Hepatocyte (in vitro differentiated cells): ENCODE measurements at places on chromosomes 5 and 9. TPM values are rescaled to one million over a fixed set of nuclear protein-coding genes. Genes with fewer than 3 reads are reported as not detected.

GRCh38 chr5:137838976-137839375, 28.7 kb upstream of the MYOT start:
- peaks cover 6% of the 10 kb centered on the region for H3K4me1 ChIP-seq
- no peak for DNase-seq
- H3K36me3 ChIP-seq = no peaks in the 10 kb centered on the region
- no peak overlapping the region for H3K4me3 ChIP-seq
- no peak overlapping the region for H3K27ac ChIP-seq

CEL gene
- polyA plus RNA-seq = 5.9 and 6.6 TPM in 2 replicates

IFNB1 gene
- polyA plus RNA-seq = not detected in 2 replicates

DNA sequence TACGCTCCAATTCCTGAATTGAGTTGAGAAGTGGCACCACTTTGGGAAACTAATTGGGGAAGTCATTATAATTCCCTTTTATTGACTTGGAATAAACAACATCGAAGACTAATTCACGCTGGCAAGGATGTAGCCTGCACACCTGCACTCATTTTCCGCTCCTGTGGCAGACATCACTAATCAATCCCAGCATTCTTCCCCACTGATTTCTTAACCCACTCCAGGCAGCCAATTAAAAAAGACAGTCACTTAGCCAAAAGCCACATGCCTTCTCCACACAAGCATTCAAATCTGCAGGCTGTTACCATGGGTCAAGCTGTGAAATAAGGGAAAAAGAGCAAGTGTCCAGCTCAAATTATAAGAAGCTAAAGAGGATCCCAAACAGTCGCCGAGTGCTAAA, 68.2 kb upstream of the HRH2 start:
- no peak overlapping the region for H3K27ac ChIP-seq
- no peak for DNase-seq
- H3K4me3 ChIP-seq = no peak overlapping the region

DNA sequence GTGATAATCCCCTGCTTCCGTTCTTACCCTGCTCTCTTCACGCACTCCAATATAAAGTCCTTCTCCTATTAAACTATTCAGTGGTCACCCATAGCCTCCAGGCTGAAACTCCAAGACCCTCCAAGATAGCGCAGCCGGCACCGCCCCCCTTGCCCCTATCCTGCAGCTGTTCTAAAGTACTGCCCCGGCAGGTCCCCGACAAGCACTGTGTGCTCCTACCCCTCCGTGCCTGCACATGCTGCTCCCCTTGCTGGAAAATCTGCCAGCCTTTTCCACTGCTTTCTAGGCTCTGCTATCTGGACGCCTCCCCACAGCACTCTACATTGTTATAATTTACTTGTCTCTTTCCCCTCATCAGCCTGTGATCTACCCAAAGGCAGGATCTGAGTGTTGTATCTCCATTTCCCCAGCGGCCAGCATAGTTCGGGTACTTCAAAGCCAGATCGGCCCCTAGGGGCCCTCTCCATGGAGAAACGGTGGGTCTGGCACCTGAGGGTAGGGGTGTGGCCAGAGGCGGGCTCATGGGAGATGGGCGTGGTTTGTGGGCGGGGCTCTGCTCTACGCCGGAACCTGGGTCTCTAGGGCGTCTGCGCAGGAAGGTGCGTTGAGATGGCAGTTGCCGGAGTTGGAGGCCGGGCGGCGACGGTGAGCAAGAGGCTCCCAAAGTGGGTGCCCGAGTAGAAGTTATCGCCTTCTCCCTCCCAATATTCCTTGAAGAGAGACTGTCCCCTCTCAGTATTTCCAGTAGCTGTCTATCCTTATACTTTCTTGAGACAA, 83.5 kb upstream of the RUSC2 start:
- no peaks in the 10 kb centered on the region for H3K27me3 ChIP-seq
- peak; percentile 55 for DNase-seq
- H3K27ac ChIP-seq = no peak overlapping the region
- no peak overlapping the region for H3K4me3 ChIP-seq

DNA sequence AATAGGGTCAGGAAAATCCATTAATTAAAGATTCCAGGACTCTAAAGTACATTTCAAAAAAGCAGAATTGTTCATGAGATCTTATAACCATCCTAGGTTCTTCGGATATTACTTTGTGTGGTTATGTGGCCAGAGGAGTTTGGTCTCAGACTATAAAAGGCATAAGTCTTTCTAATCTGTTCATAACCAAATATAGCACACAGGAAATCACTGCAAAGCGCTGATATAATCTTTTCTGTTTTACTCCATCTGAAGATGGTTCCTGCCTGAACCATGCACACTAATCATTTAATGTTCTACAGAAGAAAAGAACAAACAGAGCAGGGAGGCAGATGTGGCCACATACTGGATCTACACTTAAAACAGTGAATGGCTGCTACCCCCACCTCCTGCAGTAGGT, 182.8 kb downstream of the SEMA5A start:
- no peaks in the 10 kb centered on the region for H3K4me1 ChIP-seq
- no peak for DNase-seq
- no peak overlapping the region for H3K4me3 ChIP-seq
- no peak overlapping the region for H3K27ac ChIP-seq

LYSMD3 gene
- polyA plus RNA-seq = 12.0 and 15.8 TPM in 2 replicates

DNA sequence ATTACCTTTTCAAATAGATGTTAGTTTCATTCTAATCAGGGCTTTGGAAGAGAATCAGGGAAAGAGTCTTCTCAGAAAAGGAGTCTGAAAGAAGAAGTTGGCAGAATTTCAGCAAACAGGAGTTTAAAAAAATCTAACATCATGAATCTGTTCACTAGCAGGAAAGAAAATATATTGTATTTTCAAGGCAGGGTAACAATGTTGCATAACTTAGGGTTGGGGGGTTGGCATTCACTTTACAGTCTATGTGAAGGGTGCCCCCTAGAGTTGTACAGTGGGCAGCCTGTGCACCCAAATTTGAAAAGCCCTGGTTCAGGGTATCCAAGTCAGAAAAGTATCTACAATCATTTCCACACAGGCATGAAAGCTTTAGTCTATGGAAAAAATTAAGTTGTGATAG, 348.4 kb upstream of the SLC30A5 start:
- no peaks in the 10 kb centered on the region for H3K36me3 ChIP-seq
- DNase-seq = no peak
- H3K27ac ChIP-seq = no peak overlapping the region
- no peak overlapping the region for H3K4me3 ChIP-seq

DNA sequence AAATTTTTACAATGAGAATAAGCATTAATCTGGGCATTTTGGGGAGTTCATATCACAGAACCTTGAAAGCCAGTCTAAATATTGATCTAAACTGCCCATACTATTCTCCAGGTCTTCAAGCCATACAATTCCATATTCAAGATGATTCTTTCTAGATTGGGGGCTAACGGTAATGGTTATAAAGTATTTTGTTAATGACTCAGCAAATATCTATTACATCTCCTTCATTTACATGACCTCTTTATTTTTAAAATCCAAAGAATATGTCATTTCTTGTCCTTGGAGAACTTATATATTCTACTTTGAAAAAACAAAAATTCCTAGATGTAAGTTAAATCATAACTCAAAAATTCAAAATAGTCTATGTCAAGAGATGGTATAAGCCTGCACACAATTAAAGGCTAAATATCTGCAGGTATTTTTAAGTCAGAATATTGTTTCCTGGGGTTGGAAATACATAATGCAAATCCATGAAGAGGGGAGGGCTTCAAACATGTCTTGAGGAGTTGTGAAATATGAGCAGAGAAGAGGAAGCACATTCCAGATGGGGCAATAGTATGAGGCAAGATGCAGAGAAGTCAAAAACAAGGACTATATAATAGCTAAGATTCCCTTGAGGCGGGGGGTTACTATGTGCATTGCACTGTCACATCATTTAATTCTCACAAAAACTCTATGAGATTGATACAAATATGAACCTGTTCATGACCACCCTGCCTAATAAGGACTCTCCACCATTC, 526.4 kb downstream of the NR2F1-AS1 start:
- peaks cover 5% of the 10 kb centered on the region for H3K4me1 ChIP-seq
- no peaks in the 10 kb centered on the region for H3K36me3 ChIP-seq
- no peaks in the 10 kb centered on the region for H3K27me3 ChIP-seq
- H3K27ac ChIP-seq = peak overlapping the region; percentile 3
- no peak for DNase-seq
- H3K4me3 ChIP-seq = no peak overlapping the region

DNA sequence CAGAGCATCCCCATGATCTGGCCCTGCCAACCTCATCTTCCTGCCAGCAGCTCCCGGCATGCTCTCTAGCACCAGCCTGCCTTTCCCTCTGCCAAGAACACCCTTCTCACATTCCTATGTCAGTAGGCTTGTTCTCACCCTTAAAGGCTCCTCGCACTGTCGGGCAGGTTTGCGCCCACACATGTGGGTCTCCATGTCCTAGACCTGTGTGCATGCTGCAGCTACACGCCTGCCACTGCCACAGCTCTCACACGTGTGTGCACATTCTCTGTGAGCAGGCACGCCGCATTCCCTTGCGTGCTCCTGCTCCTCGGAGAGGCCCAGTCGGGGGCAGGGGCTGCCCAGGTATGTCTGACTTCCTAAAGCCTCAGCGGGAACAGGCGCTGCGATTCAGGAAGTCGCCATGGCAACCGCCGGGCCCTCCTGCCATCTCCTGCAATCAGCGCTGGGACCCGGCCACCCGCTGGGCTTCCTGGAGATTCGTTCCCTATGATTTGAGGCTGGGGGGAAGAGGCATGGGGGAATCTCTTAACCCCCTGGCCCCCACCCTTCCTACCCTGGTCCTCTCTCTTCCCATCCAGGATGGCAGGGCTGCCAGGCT, 28.1 kb downstream of the NDUFA8 start:
- H3K4me1 ChIP-seq = peaks cover 5% of the 10 kb centered on the region
- H3K27me3 ChIP-seq = peaks cover 31% of the 10 kb centered on the region
- DNase-seq = peak; percentile 64
- no peak overlapping the region for H3K4me3 ChIP-seq
- no peaks in the 10 kb centered on the region for H3K36me3 ChIP-seq

TAF1L gene
- not detected in 2 replicates for polyA plus RNA-seq

KDM3B gene
- 19.0 and 22.1 TPM in 2 replicates for polyA plus RNA-seq

BAAT gene
- polyA plus RNA-seq = 13.8 and 19.8 TPM in 2 replicates

DNA sequence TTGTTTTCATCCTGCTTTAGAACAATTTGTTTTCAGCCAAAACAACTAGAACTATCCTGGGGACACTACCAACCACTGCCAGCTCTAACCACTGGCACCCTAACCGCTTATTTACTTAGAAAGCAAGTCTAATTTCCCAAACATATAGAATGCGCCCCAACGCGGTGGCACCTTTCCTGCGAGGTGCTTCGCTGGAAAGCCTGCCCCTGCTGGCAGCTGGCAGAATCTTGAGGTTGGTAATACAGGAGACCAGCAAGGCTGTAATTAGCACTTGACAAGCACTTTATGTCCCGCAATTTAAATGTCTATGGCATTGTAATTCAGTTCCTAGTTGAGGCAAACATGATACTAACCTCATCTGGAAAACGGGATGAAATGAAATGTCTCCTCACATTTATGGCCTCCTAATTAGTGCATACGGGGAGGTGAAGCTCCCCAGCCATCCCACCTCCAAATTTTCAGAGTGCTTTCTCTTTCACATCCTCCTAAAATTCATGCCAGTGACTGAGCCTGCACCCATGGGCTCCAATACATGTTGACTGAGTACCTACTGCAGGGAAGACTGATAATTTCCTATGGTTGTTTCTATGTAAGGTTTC, 30.4 kb downstream of the GABBR2 start:
- no peak overlapping the region for H3K4me3 ChIP-seq
- DNase-seq = no peak
- peaks cover 13% of the 10 kb centered on the region for H3K27me3 ChIP-seq
- H3K27ac ChIP-seq = no peak overlapping the region
- no peaks in the 10 kb centered on the region for H3K4me1 ChIP-seq
- H3K36me3 ChIP-seq = no peaks in the 10 kb centered on the region

- H3K4me1 ChIP-seq = peaks cover 10% of the 10 kb centered on the region
- peak; percentile 75 for DNase-seq
- H3K36me3 ChIP-seq = no peaks in the 10 kb centered on the region
- no peak overlapping the region for H3K27ac ChIP-seq
- H3K4me3 ChIP-seq = no peak overlapping the region
These were observed 9.4 kb downstream of the PRELID2 start for GRCh38 chr5:145825751-145826180.

DNA sequence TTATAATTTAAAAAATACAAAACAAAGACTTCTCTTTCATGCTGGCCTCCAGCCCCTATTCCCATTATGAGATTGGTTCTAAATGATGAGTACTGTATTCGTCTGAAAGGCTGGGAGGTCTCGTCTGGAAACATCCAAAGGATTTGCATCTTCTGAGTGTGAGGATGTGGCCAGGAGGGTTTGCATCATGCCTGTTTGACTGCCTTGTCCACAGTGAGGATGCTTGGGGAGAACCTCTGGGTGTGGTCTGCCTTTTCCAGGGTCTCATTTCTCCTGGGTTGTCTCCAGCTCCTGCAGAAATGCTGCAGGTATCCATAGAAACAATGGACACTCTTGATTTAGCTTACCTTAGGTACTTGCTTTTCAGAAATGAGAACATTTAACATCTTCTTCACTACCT, 26.4 kb upstream of the CXCL14 start:
- H3K4me1 ChIP-seq = peaks cover 9% of the 10 kb centered on the region
- no peaks in the 10 kb centered on the region for H3K27me3 ChIP-seq
- no peak overlapping the region for H3K27ac ChIP-seq
- DNase-seq = no peak
- H3K4me3 ChIP-seq = no peak overlapping the region
- H3K36me3 ChIP-seq = no peaks in the 10 kb centered on the region

GRCh38 chr9:117403403-117403811, 11.4 kb downstream of the ASTN2 start:
- H3K27me3 ChIP-seq = peaks cover 37% of the 10 kb centered on the region
- no peaks in the 10 kb centered on the region for H3K4me1 ChIP-seq
- no peak overlapping the region for H3K4me3 ChIP-seq
- DNase-seq = no peak

HSPB3 gene
- 0.41 and 0.77 TPM in 2 replicates for polyA plus RNA-seq

GRCh38 chr5:173320259-173320658, 8.0 kb downstream of the STC2 start:
- peak overlapping the region; percentile 55 for H3K27ac ChIP-seq
- no peaks in the 10 kb centered on the region for H3K27me3 ChIP-seq
- H3K36me3 ChIP-seq = no peaks in the 10 kb centered on the region
- H3K4me3 ChIP-seq = no peak overlapping the region
- DNase-seq = peak; percentile 68

DNA sequence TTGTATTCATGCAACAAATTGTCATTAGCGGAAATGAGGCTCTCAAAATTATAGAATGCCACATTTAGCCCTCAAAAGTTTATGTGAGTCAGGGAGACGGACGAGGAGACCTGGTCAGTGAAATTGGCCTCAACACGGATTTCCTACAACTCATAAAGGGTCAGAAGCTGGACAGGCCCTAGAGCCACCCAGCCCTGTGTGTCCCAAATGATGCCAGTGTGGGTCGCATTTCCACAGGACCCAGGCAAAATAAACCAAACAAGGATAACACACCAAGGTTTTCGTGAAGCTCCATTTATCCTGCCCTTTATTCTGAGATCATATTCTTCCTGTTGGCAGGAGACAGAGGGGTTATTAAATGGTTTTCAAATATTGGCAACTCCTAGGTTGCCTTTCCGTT, 72.0 kb upstream of the COL5A1 start:
- H3K36me3 ChIP-seq = no peaks in the 10 kb centered on the region
- peak overlapping the region; percentile 56 for H3K27ac ChIP-seq
- peak; percentile 1 for DNase-seq
- H3K4me3 ChIP-seq = no peak overlapping the region

GRCh38 chr9:137221506-137222111, 431 bp downstream of the RNF208 start:
- no peaks in the 10 kb centered on the region for H3K27me3 ChIP-seq
- H3K4me1 ChIP-seq = peaks cover 39% of the 10 kb centered on the region
- no peak for DNase-seq
- H3K4me3 ChIP-seq = no peak overlapping the region
- no peaks in the 10 kb centered on the region for H3K36me3 ChIP-seq

GRCh38 chr5:3394891-3395599, 200.6 kb upstream of the IRX1 start:
- no peak overlapping the region for H3K4me3 ChIP-seq
- no peaks in the 10 kb centered on the region for H3K4me1 ChIP-seq
- no peak for DNase-seq
- H3K36me3 ChIP-seq = no peaks in the 10 kb centered on the region
- no peaks in the 10 kb centered on the region for H3K27me3 ChIP-seq
- H3K27ac ChIP-seq = no peak overlapping the region

MZB1 gene
- polyA plus RNA-seq = 0.30 TPM in 1 of 2 replicates, not detected in the other
